MV-4-11 (cell line): ENCODE measurements at places on chromosomes 5 and 9.

DNA sequence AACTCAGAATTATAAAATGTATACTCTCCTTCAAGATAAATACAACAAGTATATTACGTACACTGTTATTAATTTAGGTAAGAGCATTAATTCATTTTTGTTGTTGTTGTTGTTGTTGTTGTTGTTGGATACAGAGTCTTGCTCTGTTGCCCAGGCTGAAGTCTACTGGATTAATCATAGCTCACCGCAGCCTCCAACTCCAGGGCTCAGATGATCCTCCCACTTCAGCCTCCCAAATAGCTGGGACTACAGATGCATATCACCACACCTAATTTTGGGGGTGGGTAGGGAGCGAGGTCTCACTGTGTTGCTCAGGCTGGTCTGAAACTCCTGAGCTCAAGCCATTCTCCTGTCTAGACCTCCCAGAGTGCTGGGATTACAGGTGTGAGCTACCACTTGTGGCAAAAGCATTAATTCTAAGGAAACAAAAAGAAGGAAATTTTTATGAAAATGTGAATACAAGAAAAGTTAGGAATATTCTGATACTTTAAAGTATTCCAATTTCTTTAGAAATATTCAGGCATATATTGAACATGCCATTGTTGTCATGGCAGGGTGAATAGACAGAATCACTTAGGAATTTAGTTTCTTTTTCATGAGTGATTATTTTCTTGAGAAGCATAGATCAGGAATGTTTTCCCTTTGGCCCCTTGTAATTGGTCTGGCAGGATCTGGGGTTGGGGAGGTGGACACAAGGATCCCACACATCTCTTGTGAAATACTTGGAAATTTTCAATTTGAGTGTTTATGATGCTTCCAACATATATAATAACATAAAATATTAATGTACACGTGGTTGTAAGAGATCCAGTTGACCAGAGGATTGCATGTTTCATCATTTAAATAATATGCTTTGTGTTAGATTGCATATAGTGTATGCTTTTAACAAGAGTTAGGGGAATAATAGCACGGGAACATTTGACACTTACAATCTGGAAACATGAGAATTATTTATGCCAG, 263.6 kb downstream of the FANCC start:
- DNase-seq = no peak

DNA sequence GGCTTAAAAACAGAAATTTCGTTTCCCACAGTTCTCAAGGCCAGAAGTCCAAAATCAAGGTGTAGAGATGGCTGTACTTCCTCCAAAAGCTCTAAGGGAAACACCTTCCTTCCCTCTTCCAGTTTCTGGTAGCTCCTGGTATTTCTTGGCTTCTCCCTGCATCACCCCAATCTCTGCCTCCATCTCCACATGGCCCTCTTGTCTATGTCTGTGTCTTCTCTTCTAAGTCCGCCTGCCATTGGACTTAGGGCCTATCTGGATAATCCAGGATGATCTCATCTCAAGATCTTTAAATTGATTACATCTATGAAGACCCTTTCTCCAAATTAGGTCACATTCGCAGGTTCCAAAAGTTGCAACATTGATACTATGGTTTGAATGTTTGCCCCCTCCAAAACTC, 105.6 kb downstream of the ATPSCKMT start:
- DNase-seq = no peak

DNA sequence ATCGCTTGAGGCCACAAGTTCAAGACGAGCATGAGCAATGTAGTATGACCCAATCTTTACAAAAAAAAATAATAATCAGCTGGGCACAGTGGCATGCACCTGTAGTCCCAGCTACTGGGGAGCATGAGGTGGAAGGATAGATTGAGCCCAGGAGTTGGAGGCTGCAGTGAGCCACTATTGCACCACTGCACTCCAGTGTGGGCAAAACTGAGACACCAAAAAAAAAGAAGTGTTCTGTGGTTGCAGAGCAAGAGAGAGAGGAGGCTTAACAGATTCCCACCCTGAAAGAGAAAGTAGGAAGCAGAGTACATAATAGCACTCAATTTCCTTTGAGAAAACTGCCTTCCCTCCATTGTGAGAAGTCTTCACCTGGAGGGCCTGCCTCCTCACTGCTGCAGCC, 52.6 kb downstream of the ALDH7A1 start:
- peak; percentile 90 for DNase-seq

DNA sequence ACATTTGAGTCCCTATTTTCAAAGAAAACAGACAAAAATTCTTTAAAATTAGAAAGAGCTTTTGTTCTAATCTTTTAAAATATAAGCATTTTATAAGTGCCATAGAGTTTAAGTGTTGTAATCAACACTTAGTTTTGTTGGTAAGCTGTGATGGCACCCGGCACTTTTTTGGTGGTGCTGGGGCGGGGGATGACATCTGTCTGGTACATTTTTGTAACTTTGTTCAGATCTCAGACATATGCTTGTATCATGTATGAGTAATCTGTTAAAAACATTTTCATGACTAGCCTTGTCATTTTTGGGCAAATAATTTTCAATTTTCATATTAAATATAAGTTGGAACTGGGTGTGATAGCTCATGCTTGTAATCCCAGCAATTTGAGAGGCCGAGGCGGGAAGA, 51.7 kb downstream of the UBAP1 start:
- no peak for DNase-seq

- peak; percentile 91 for DNase-seq
Measured at GRCh38 chr5:57494104-57495098, 11.8 kb upstream of the ACTBL2 start.

GRCh38 chr5:132147663-132148062, 74.1 kb downstream of the CSF2 start:
- DNase-seq = no peak

DNA sequence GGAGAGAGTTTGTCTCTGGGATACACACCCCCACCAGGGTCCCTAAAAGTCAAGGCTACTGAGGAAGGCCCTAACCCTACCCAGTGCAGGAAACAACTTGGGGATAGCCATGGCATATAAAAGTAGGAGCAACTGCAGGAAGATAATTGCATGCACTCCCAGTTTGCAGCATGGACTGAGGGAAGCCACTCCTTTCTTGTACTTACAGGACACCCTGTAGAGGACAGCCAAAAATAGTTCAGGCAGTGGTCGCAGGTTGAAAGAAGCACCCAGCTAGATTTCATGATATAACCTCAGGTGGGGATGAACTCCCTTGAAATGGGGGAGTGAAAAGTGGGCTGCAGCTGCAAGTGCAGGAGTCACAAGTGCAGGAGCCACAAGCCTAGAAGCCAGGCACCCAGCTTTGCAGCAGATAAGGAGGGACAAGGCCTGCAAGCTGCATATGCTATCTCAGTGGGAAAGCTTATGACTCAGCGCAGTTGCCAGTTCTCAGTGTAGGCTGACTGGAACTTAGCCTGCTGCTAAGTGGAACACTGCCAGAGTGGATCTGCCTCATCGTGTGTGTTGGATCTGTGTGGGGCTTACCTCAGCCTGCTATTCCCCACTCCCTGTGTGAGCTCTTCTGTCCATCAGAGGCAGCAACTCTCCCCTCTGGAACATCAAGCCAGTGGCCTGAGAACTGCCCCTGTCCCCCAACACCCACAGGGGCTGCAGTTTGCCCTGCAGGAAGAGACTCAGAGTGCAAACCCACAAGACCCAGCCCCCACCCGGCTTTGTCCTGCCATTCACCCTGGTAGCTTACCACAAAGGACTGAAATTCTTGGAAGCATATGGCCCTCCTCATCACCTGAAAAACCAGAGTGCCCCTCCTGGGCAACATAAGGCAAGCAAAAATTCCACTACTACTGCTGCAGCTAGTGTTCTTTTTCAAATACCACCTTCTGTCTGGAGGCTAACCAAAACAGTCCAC, 42.7 kb downstream of the CYLC2 start:
- DNase-seq = no peak
